ENCODE measurements at places on chromosomes 12 and 14. TPM values are rescaled to one million over a fixed set of nuclear protein-coding genes. Genes with fewer than 3 reads are reported as not detected.

- no peak for DNase-seq
These were observed 18.4 kb downstream of the AKT1 start for GRCh38 chr14:104776961-104777807.

- no peak for DNase-seq
These were observed 40.1 kb upstream of the TSPAN9 start for GRCh38 chr12:3036901-3037600.

- DNase-seq: no peak
These were observed 226.7 kb upstream of the LRFN5 start for GRCh38 chr14:41380017-41380416.

- DNase-seq: no peak
These were observed 11.4 kb upstream of the AACS start for GRCh38 chr12:125053821-125054220.

DNA sequence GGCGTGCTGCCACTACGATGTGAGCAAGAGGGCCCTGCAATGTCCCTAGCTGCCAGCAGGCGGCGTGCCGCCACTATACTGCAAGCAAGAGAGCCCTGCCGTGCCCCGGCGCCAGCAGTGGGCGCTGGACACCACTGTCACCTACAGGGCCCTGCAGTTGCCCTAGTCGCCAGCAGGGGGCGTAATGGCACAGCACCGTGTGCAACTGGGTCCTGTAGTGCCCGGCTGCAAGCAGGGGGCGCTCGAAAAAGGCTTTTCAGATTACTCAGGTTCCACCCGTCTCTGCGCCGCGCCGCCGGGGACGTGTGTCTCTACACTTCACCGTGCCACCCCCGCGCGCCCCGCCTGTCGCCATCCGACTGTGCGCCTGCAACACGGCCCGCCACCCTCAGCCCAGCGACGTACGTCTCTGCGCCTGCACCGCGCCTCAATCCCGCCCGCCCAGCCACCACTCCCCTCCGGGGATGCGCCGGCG is 1356.9 kb downstream of the TMEM121 start:
- DNase-seq: no peak

DNA sequence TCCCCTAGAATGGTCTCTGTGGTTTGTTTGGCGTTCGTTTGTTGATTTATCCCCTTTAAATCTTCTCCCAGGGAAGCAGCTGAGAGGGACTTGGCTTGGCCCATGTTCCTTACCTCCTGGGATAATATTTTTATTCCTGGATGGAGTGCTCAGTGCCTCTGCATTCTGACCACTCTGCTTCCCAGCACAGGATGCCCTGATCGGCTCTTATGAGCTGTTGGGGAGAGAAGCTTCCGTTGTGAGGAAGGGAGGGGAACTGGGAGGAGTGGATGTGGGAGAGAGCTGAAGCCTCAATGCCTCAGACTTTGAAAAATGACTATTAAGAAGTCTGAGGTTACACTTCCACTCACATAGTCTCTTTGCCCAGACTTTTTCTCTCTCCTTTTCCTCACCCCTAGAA is 114.8 kb downstream of the SMOC1 start:
- no peak for DNase-seq

DNA sequence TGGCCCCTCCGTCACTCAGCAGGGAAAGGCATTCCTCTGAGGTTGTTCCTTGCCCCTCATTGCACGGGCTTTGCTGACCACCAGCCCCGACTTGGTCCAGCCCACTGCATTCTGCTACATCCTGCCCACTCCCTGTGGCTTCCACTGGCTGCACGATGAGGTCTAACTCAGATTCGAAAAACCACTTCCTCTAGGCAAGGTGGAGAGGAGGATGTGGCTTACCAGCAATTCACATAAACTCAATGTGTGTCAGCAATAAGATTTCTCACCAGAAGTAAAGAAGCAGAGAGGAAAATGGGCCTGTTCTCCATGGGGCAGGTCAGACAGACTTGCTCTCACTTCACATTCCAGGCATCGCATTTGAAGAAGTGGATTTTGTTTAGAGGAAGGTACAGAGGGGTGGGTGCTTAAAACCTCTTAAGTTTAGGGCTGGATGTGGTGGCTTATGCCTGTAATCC is 14.7 kb downstream of the GPR68 start:
- DNase-seq: no peak

DNA sequence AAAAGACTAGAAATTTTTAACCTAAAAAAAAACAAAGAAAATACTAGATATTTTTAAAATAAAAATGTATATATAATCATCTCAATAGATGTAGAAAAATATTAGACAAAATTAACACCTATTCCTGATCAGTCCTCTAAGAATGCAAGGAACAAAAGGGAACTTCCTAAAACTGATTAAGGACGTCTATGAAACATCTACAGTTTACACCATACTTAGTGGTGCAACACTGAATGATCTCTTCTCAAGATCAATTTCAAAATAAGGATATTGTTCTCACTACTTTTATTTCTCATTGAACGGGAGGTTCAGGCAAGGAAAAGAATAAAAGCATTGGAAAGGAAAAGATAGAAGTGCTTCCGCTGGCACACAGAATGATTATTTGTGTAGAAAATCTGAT is 16.0 kb downstream of the OLR1 start:
- DNase-seq: no peak

DNA sequence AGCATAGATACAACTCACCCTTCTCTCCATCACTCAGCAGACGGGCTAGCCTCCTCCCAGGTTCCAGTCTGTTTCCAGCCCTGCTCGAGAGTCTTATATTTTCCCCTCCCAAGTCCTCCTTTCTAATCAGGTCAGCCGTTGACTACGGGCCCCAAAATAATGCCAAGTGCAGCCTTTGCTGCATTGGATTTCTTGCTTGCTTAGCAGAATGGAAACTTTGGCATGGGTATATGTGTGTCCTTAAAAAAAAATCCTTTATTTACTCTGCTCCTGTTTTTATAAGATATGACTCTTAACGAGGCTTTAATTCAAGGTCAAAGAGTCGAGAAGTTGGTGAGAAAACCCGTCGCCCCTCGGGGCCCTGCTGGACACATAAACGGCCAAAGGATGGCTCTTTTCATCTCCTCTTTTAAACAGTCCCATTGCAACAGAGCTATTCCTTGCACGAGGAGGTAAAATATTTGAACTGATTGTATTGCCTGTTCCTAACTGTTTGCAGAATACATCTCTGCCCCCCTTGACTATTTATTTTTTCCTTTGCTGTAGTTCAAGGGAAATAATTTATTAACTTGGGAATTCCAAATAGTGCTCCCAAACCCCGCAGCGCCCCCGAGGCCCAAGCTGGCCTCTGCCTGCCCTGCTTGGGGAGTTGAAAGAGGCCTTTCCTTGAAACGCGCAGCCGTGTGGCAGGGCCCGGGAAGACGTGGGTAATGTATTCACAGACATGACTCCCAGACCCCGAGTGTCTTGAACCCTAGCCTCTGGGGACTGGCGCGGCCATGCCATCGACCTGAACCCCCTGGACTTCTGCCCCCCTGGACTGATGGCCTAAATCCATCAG is 156.5 kb upstream of the MYL2 start:
- no peak for DNase-seq

GRCh38 chr12:112413855-112414625 is 4.6 kb upstream of the RPL6 start:
- no peak for DNase-seq

DNA sequence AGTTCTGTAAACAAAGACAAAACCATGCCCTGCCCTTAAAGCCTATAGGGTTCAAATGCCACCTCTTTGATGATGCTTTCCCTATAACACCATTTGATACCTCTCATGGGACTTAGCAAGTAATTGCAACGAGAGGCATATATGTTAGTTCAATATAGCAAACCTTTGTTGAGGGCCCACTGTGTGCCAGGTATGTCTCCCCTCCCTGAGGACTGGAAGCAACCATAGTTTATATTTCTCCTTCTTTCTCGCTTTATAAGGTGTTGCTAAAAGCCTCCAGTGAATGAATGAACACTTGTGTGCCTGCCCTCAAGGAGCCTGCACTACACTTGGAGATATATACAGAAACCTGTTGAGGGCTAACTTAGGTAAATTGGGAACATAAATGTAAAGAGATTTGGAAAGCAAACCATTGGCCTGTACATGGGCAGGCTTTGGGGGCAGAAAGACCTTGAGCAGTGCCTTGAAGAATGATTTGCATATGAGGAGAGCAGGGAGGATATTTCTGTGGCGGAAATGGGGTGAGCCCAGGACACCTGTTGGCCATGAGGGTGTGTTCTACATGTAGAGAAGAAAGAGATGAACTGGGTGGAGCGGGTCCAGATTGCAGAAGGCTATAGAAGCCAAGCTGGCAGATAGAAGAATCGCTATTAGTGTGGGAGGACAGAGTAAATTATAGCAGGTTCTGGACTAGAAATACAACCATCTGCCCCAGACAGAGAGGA is 1.8 kb upstream of the CKAP4 start:
- DNase-seq: no peak

DNA sequence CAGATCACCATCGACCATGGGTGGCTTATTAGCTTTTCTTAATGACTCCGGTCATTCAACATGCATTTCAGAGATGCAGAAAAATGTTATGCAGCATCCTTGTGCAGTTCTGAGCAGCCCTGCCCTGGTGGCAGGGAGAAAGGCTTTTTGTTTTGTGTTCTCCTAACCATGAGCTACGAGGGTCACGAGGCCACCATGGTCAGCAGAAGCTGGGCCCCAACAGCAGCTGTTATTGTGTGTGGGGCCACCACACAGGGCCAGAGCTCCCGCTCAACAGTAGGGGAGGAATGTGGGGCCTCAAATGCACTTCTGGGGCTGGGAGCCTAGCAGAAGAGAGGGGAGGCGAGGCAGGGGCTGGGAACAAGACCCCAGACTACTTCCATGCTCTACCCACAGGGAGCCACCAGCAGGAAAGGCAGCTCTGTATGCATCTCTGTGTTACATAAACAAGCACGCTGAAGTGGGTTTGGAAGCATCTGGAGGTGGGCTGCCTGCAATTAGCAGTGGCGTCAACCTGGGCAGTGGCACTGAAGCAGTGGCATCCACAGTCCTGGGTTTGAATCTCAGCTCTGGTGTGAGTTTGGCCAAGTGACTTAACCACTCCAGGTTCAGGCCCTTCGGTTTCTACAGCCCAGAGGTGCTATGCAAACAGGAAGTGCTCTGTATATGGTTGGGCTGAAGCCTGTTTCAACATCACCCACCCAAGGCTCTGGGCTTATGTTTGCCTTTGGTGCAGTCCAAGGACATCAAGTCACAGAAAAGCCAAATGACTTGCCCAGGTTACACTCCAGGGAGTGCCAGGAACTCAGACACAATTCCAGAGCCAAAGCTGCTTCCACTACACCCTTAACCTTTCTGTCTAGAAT is 16.3 kb downstream of the GLTP start:
- no peak for DNase-seq

GRCh38 chr12:64608901-64609535 is 1.3 kb upstream of the RASSF3 start:
- no peak for DNase-seq

MMP14 gene
- polyA plus RNA-seq: 123 TPM

IKBIP gene
- 21.3 TPM for polyA plus RNA-seq

RGS6 gene
- polyA plus RNA-seq: 2.0 TPM

C1RL gene
- polyA plus RNA-seq: 46.9 TPM
